BE2C (cell line): ENCODE measurements at places on chromosomes 7 and 10.

DNA sequence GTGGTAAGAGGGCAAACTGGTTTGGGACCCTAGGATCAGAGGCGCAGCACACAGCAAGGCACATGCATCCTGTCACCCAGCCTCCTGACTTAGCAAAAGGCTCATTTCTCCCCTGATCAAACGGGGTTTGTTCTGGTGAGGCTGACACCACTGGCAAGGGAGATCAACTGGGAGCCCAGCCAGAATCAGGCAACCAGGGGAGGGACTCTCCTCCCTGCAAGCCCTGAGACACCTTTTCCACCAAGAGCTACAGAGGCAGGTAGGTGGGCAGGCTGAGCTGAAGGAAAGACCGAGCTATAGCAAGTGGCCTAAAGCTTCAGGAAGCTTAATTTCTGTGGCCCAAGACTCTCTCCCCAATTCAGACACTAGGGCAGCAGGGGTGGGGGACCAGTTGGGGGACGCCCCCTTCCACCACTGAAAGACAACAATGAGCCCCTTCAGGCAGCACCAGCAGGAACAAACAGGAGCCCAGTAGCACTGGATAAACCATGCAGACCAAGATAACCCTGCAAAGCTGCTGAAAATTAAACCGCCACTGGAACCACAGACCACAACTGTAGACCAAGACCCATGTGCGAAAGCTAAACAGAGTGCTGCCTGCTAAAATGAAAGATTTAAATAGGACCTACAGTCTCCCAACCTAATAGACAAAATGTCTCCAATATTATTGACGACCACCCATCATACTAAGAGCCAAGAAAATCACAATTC lies 27.1 kb upstream of the SAR1A start:
- DNase-seq = no peak

DNA sequence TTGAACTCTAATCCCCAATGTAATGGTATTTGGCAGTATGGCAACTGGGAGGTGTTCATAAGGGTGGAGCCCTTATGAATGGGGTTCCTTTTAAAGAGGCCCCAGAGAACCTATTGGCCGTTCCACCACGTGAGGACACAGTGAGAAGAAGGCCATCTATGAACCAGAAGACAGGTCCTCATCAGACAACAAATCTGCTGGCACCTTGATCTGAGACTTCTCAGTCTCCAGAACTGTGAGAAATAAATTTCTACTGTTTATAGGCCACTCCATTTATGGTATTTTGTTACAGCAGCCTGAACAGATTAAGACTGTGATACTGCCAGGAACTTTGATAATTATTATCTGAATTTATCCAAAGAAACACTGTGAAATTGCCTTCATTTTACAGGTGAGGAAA lies 132.3 kb downstream of the GLI3 start:
- no peak for DNase-seq

DNA sequence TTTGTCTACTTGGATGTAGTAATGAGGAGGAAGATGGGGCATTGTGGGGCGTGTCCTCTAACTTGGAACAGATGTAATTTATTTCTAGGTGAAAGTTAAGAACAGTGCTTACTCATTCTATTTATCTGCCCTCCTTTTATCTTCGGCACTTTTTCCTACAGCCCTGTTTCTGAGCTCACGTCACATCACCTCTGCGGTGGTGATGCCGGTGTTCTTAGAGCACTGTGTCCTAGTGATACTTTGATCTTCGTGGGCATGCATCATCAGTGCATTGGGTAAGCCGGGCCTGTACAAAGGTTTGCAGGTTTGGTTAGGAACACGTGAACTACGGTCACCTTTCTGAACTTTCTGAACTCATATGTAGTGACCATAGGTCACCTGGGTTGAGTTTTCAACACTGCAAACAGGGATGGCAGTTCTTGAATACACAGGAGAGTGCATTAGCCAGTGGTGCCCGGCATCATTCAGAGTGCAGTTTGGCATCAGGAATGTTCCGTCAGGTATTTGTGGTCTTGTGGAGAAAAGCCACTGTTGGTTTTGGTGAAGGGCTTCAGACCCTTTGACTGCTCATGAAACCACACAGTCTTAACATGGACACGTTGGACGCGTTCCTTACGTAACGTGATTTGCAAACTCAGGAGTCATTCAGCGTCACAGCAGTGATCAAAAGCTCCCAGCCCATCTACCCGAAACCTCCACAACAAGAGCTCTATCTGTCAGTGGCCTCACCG lies 5.6 kb downstream of the POR start:
- no peak for DNase-seq

GRCh38 chr7:143295870-143296269 lies 7.7 kb downstream of the CASP2 start:
- no peak for DNase-seq

DNA sequence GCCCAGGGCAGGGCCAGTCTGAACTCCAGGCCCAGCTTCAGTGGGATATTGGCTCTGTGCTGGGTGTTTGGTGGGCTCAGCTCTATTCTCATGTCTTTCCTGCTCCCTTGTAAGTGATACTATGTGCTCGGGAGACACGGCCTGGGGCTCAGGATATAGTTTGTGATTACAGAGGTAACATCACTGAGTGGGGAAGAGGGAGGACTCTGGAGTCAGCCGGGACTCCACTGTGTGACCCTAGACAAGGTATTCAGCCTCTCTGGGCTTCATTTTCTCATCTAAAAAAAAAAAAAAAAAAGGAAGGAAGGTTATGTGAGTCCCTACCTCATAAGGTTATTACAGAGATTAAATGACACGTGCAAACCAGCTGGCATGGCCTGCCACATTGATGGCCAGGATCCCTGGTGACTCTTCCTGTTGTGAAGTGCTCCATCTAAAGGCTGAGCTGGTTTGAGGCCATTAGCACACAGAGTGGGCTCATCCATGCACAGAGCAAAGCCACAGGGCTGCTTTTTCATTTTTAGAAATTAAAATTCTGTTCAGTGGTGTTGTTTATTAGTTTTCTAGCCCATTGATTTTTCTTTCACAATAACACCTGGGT lies 15.7 kb downstream of the SLC13A4 start:
- peak; percentile 50 for DNase-seq

DNA sequence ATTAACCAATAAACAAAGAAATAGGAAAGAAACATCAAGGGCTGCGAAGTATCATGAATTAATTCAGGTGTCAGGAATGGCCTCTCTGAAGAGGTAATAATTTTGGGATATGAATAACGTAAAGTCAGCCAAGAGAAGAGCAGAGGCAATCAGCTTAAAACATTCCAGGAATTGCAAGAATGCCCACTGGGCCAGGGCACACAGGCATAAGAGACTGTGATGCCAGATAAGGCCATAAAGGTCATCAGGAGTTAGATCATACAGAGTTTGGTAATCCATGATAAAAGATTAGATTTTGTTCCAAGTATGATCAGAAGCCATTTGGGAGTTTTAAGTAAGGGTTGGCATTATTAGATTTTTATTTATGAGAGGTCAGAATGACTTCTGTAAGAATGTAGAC lies 53.2 kb upstream of the ABCB4 start:
- no peak for DNase-seq

GRCh38 chr7:95980706-95981105 lies 208.4 kb downstream of the DYNC1I1 start:
- no peak for DNase-seq

DNA sequence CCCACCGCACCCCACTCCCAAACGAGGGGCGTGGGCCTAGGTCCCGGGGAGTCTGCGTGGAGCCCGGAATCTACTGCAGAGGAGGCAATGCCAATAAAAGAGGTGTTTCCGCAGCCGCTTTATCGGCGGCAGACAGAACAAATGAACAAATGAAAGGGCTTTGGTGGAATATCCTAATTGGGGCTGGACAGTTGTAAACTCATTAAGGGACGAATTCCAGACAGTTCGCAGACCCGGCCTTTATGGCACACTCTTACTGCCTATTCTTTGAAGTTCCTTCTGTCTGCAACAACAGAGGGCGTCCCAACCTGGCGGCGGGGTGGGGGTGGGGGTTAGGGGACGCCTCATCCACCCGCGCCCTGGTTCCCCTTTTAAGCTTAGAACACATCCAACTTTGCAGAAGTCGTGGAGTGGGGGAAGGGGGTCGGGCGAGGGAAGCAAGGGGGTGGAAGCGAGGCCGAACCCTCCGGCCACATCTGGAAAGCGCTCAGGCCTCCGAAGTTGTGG lies 4.1 kb downstream of the HOXA9 start:
- DNase-seq = no peak

GRCh38 chr10:122159141-122159970 lies 111.7 kb upstream of the BTBD16 start:
- DNase-seq = no peak

- no peak for DNase-seq
Measured at GRCh38 chr7:107850643-107851042, 40.3 kb upstream of the DLD start.

DNA sequence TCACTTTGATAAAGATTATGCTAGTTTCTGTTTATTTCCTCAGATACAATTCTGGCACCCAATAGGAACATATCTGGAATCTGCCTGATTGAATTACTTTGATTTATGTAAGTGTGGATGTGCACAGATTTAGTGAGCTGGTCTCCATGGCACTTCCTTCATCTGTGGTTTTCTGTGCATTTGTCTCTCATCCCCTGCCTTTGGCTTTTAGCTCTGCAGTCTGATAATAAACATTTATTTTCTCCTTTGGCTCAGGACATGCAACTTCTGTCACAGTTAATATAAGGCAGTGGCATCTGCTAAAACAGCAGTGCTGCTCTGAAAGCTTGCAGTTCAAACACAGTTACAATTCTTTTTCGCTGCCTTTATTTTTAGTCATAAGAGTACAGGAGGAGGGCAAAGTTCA lies 273.7 kb upstream of the CHRM2 start:
- DNase-seq = peak; percentile 47
